Astrocyte of the cerebellum (primary cell): ENCODE measurements at places on chromosomes 2 and 18.

GRCh38 chr2:188892636-188893035 lies 81.5 kb upstream of the COL3A1 start:
- DNase-seq = no peak

DNA sequence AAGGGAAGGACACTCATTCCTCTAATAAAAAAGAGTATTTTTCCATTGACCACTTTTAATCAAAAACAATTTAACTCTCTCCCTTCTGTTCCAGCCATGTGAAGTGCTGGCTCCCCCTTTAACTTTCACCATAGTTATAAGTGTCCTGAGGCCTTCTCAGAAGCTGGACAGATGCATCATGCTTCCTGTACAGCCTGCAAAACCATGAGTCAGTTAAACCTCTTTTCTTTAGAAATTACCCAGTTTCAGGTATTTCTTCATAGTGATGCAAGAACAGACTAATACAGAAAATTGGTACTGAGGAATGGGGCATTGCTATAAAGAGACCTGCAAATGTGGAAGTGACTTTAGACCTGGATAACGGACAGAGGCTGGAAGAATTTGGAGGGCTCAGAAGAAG lies 643.6 kb upstream of the DDX18 start:
- DNase-seq = no peak

DNA sequence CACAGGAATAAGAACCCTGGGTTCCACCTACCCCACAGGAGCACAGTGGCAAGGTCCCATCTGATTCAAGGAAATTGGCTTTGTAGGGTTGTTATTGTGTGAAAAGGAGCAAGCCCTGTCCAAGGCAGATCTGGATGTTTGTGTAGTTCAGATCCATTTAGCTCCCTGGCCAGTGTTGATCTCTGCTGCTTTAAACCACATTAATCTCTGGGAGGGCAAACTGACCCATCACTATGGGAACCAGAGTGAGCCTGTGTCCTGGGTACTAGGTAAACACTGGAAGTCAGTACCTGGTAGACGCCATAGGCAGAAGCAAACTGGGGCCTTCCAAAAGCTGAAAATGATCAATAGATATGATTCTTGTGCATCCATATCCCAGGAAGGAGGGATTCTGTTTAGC lies 271.5 kb upstream of the EPAS1 start:
- DNase-seq = no peak

DNA sequence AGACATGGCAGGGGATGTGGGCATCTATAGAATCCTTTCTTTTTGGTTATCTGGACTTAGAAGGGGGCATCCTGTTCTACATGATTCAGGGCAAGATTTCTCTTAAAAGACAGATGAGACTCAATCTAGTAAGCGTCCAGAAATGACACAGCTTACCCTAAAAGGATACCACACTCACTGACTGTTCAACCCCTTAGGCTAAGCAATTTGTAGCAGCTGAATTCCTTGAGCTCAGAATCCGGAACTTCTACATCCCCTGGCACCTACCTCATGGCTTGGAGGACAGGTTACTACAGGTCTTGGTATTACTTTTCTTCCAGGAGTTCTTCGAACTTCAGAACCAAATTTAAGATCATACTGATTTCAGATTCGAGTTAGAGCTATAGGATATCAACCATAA lies 138.4 kb downstream of the LAMA3 start:
- no peak for DNase-seq

- no peak for DNase-seq
Observed at GRCh38 chr2:101185085-101185484, 33.9 kb upstream of the TBC1D8 start.

- DNase-seq = no peak
Observed at GRCh38 chr2:75896779-75897366, 186.2 kb upstream of the GCFC2 start.

- no peak for DNase-seq
Observed at GRCh38 chr18:32919799-32920198, 147.0 kb upstream of the KLHL14 start.

GRCh38 chr2:15050483-15050882 lies 418.0 kb downstream of the LRATD1 start:
- no peak for DNase-seq

GRCh38 chr2:102438578-102438977 lies 15.6 kb downstream of the IL18RAP start:
- DNase-seq = no peak

- DNase-seq = no peak
Observed at GRCh38 chr2:37912056-37912455, 13.0 kb upstream of the RMDN2 start.

GRCh38 chr2:231012463-231012862 lies 16.5 kb downstream of the SPATA3 start:
- DNase-seq = no peak
